Suppressor macrophage treated with lipopolysaccharide for 4 hours (primary cell): ENCODE measurements at places on chromosomes 4 and X.

GRCh38 chr4:6815029-6815836, 32.7 kb downstream of the KIAA0232 start:
- DNase-seq: no peak

GRCh38 chr4:148442832-148443511, 758 bp upstream of the NR3C2 start:
- peak; percentile 4 for DNase-seq

DNA sequence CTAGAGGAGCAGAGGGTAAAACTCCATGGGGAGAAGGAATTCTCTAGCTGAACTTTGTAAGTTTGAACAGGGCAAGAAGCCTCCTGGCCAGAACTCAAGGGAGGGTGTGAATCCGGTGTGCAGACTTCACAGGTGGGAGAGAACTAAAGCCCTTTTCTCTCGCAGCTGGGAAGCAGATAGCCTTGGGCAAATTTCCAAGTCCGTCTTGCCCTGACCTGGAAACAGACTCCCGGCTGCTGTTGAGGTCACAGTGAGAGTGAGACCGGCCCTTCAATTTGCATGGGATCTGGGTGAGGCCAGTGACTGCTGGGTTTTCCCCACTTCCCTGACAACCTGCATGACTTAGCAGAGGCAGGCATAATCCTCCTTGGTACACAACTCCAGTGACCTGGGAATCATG, 94.5 kb upstream of the ZNF827 start:
- no peak for DNase-seq

- no peak for DNase-seq
Observed at GRCh38 chr4:133920236-133920635, 281.4 kb downstream of the PABPC4L start.

GRCh38 chr4:4913147-4913561, 53.7 kb downstream of the MSX1 start:
- DNase-seq: no peak

- no peak for DNase-seq
Observed at GRCh38 chrX:154349359-154349935, 25.0 kb downstream of the FLNA start.

DNA sequence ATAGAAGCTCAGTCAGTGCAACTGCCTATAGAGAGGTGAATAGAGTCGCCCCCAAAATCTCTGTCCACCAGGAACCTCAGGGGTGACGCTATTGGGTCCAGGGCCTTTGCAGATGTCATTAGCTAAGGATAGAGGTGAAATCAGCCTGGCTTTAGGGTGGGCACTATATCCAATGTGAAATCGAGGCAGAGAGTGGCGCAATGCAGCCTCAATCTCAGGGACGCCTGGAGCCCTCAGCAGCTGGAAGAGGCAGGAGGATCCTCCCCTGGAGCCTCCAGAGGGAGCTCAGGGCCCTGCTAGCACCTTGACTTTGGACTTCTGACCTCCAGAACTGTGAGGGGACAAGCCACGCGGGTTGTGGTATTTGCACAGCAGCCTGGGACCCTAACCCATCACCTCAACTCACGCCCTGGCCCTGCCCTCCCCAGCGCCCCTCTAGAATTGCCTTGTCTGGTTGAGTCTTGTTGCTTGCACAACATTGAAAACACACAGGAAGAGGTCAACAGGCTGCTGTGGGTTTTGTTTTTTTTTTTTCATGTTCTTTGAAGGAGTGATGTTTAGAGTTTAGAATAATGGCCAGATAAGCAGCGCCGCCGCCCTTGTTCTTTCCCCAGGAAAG, 89.4 kb upstream of the PSAPL1 start:
- no peak for DNase-seq

GRCh38 chr4:174401471-174402130, 117.9 kb downstream of the CEP44 start:
- no peak for DNase-seq

DNA sequence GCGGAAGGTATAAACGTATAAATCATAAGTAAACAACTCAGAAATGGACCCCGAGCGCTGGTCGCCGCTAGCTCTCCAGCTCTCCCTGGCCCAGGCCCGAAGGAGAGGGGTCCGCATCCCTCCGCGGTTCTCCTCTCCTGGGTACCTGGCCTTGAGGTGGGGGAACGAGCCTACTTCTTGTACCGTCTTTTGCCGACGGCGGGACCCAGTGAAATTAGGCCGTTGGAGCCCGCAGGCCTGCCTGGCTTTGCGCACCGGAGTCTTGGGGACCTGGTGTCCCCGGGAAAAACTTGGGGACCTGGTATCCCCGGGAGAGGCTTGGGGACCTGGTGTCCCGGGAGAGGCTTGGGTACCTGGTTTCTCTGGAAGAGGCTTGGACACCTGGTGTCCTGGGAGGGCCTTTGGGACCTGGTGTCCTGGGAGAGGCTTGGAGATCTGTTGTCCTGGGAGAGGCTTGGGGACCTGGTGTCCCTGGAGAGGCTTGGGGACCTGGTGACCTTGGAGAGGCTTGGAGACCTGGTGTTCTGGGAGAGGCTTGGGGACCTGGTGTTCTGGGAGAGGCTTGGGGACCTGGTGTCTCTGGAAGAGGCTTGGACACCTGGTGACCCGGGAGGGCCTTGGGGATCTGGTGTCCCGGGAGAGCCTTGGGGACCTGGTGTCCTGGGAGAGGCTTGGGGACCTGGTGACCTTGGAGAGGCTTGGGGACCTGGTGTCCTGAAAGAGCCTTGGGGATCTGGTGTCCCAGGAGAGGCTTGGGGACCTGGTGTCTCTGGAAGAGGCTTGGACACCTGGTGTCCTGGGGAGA, 12.0 kb downstream of the SHOX start:
- no peak for DNase-seq

GRCh38 chrX:24920769-24921168, 95.0 kb downstream of the ARX start:
- no peak for DNase-seq

- peak; percentile 52 for DNase-seq
Observed at GRCh38 chrX:118212817-118213183, 96.2 kb upstream of the KLHL13 start.

DNA sequence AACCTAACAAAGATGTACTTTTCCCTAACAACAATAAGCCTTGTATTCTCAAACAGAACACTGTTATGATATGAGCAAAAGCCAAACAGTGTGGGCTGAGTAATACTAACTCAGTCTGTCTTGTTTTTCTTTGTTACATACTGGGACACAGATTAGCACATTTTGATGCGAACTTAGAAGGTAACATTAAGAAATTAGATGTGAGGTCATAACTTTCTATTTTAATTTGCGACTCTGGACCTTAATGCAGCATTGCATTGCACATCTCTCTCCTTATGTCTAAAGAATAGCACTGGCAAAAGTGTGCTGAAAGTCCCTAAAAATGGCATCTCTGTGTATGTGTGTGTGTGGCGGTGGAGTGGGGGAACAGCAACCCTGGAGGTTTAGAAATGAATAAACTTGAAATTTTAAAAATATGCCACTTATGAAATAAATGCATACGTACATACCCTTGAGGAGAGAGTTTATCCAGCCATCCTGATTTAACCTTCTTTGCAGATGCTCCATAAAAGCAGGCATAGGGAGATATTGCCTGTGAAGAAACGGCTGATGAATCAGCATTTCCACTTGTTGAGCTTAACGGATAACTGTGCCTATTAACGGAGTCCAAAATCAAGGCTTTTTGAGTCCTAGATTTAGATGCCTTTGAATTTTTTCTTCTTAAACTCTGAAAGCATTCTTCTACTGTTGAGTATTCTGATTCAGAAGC, 34.2 kb downstream of the ARAP2 start:
- no peak for DNase-seq

- DNase-seq: peak; percentile 91
Observed at GRCh38 chrX:11758400-11759171, 549 bp downstream of the MSL3 start.

GRCh38 chr4:87844452-87844851, 11.7 kb downstream of the MEPE start:
- peak; percentile 70 for DNase-seq

DNA sequence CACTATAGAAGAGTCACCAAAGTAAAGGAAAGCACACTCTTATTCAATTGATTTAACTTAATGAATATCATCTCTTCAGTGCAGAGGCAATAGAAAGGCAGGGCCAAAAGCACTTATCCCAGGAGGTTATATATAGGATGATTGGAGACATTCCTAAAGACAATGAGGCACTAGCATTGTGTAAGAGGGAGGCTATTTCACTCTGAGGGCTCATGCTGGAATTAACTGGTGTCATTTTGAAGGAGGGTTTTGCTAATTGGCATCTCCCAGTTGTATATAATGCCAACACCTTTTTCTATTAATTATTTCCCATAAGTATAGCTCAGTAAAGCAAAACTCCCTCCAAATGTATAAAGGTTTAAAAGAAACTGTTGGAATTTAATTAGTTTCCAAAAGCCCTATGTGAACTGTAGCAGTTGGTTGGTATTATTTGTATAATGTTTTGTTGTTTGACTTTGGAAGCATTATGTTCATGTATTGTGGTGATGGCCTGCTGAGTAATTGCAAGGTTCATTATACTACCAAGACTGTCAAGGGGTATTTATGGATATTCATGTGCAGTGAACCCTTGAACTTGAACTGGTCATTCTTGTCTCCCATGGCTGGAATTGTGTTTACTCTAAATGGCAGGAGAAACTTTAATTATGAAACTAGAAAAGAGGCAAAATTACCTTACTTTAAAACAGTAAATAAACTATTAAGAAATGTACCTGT, 270.3 kb downstream of the BMPR1B start:
- no peak for DNase-seq

GRCh38 chr4:168139336-168139735, 47.0 kb downstream of the ANXA10 start:
- no peak for DNase-seq

- no peak for DNase-seq
Observed at GRCh38 chr4:6191448-6192130, 8.8 kb downstream of the JAKMIP1 start.

GRCh38 chrX:151711154-151711553, 4.7 kb upstream of the FATE1 start:
- no peak for DNase-seq

DNA sequence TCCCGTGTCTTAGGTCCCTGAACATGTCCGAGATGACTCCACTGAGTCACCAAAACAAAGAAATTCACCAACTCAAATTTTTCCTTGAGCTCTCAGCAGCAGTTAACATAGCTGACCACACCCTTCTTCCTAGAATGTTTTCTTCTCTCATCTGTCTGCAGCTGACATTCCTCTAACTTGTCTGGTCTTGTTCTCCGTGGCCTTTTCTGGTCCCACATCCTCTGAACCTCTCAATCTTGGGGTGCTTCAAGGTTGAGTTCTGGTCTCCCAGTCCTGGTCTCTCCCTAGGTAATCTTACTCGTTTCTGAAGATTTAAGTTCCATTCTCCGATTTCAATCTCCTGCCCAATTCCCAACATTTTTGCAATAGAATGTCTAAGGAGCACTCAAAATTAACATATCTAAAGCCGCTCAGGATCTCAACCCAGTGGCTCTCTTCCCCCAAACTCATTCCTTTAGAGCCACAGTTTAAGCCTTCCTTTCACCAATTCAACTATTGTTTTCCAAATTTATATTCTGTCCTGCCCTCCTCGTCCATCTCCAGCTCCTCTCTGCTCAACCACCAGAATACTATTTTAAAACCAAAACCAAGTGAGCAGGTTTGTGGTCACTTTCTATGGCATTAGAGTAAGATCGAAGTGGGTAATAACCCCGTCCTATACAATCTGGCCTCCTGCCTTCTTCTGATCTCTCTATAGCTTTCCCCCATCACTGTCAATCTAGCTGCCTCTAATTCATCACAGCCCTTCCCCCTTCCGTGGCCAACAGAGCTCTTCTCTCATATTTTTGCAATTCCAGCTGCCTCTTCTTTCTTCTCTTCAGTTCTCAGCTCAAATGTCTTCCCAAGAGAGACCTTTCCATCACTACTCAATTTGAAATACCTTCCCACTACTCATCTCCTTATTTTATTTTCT, 1.2 kb downstream of the TRIML2 start:
- no peak for DNase-seq

DNA sequence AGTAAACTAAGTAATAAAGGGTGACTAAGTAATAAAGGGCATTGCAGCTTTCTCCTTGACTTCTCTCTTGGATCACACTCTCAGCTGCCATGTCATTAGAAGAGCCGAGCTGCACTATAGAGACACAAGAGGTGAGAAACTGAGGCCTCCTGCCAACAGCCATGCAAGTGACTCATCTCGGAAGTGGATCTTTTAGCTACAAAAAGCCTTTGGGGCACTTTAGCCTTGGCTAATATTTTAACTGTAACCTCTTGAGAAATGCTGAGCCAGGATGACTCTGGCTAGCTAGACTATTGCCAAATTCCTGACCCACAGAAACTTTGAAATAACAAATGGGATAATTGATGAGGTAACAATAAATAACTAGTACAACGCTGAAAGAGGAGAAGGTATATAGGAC, 1.5 kb upstream of the NEIL3 start:
- peak; percentile 71 for DNase-seq

DNA sequence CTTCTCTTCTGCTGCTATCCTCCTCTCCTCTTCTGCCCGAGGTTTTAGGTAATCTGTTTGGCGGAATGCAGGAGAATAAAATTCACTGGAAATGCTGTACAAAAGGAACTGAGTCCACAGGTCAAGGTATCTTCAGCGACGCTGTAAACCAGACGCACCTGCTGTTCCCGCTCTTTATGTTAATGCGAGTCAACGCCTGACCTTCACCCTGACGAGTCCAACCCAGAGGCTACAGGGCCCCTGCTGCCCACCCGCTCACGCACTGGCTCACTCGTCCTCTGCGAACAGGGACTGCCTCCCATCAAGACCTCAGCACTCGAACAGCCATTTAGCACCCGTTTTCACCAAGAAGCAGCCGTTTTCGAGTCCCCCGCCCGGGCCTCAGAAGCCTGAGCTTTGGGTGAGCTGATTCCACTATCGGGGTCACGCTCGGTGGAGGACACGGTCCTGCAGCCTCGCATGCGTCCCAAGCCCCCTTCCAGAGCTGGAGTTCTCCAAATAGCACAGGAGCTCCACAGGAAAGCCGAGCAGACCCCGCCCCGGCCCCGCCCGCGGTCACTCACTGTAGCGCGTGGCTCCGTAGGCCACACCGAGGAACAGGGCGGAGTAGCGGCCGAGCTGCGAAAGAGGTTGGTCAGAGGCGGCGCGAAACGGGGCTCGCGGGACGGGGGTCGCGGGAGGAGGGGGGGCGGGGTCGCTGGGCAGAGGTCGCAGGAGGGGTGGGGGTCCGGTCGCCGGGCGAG, 556 bp downstream of the ATP5ME start:
- DNase-seq: peak; percentile 48

DNA sequence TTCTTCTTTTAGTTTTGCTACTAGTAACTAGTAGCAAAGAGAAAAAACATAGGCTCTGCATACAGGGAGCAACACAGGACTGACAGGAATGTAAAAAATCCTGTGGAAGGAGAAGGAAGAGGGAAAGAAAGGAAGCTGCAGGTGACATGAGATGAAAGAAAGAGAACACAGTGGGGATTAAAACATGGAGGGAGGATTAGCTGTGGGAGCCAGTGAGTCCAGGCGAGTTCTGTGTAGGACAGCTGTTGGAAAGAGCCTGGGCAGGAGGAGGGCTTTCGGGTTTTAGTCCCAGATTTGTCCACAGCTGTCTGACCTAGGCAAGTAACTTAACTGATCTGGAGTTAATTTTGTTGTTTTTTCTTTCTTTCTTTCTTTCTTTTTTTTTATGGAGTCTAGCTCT, 21.6 kb downstream of the CCNG2 start:
- DNase-seq: no peak

- no peak for DNase-seq
Observed at GRCh38 chrX:49710744-49711319, 15.0 kb upstream of the PAGE1 start.
